ENCODE measurements at places on chromosomes 6 and 20.

DNA sequence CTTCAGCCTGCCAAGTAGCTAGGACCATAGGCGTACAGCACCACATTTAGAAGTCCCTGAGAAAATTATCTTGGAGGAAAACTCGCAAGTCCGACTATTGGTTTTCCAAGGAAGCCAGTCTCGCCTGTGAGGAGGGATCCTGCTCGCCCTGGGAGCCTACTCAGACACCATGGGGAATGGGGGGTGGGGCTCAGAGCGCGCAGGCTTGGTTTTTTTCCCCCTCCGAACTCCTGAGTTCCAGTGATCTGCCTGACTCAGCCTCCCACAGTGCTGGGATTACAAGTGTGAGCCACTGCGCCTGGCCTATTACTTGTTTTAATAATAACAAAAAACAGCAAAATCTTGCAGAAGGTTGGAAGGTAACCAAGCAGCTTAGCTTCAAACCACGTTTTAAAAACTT lies 153.7 kb downstream of the OR2B2 start:
- no peak for DNase-seq

GRCh38 chr20:3846378-3846739 lies 275 bp upstream of the MAVS start:
- no peak for DNase-seq

- DNase-seq = no peak
Observed at GRCh38 chr6:18536591-18537055, 149.5 kb downstream of the RNF144B start.

DNA sequence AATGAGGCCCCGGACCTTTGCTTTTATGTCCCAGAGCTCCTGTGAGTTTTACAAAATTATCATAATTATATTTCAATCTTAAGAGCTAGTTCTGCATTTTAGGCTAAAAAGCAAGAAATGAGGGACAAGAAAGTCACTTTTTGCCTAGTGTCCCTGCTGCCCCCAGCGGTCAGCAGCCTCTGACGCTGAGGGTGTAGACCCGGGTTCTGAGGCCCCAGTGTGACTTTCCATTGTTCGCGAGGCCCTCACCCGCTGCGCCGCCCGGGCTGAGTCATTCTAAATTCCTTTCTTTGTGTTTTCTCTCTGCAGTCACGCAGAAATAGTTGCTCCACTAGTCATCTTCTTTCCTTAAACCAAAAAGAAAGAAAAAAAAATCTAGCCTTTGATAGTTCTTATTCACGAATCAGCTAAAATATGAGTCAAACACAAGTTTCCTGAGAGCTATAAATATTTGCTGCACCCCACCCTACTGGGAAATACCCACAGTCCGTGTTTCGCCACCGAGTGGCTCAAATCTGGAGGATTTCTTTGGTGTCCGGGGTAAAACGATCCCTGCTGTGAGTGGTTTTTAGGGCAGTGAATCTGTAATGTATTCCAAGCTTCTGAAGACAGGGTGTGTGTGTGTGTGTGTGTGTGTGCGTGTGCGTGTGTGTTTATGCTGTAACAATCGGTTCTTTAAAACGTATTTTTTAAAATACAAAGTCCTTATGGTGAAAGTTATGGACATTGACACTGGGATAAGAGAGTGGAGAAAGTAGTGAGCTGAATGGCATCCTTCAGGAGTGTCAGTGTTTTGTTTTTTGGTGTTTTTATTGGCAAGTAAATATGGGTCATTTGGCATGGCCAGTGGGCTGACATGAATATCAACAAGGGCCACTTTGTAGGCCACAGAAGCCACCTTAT lies 59.7 kb upstream of the EEF1A1 start:
- DNase-seq = peak; percentile 40

DNA sequence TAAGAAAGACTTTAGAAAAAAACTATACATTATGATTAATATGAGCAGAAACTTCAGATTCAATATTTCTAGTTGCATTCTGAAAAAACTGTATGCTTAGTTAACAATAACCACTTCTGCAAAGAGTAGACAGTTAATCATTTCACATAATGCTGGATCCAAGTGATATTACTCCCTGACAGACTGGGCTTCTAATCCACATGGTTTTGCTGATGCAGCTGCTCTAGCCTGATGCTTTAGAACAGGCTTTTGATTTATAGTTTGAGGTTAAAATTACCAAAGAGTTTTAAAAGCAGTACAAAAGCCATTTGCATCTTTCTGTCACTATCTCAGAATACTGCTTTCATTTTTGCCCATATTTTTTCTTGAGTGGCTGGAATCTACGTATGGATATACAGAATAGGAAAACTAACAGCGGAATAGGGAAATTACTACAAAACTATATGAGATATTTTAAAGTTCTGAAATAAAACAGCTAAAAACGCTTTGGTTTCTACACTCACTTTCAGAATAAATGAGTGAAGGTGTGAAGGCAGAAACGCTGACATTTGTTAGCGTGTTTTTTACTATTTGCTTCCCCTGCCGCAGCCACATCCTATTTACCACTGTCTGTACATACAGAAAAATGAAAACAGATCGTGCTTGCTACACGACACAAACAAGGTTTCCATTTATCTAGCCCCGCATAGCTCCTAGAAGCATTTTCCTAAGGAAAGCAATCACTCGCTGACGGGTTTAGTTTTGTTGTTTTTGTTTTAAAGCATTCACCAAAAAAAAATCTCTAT lies 61.7 kb downstream of the METTL24 start:
- DNase-seq = no peak

Measured in AML-193 (cell line).